Amniotic epithelial cell (primary cell): ENCODE measurements at places on chromosomes 1 and 21.

DNA sequence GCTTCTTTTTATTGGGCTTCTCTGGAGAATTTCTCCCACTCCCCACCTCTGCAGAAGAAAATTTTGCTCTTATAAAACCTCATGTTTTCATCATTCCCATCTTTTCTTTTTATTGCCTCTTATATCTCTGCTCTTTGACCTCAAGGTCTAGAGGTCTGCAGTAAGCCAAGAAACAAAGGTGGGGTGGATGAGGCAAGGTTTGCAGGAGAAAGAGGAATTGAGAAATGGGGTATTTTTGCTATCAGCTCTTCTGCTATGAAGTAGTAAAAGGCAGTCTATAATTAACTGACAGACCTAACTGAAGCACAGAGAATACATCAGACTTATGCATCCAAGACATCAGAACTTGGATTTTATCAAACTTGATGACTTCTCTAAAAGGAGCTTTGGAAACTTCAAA, 22.9 kb downstream of the SYT11 start:
- no peak for DNase-seq

GRCh38 chr1:185556561-185556960, 177.6 kb upstream of the HMCN1 start:
- no peak for DNase-seq

GRCh38 chr1:65200411-65200810, 52.4 kb downstream of the AK4 start:
- no peak for DNase-seq

GRCh38 chr1:77143529-77144121, 75.6 kb downstream of the PIGK start:
- DNase-seq: peak; percentile 9

DNA sequence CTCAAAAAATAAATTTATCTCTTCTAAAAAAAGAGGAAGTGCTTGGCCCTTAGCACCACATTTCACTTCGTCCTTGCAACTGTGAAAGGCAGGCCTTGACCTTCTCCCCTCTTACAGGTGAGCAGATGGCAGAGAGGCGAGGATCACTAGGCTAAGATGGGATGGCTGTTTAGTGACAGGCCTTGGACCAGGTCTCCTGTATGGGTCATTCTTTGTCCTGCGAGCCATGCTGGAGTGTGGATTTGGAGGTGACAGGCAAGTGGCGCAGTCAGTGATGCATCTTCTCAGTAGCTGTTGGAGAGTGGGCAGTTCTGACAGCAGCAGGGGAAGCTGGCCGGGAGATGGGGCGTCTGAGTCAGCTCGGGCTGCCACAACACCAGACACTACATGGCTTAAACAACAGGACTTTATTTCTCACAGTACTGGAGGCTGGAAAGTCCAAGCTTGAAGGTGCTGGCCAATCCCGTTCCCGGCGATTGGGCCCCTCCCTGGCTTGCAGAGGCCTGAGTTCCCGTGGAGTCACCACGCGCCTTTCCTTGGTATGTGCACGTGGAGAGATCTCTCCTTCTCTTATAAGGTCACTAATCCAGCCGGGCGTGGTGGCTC, 16.5 kb downstream of the SLC27A3 start:
- DNase-seq: peak; percentile 77

GRCh38 chr21:44480200-44481053, 25.1 kb downstream of the LRRC3 start:
- no peak for DNase-seq

DNA sequence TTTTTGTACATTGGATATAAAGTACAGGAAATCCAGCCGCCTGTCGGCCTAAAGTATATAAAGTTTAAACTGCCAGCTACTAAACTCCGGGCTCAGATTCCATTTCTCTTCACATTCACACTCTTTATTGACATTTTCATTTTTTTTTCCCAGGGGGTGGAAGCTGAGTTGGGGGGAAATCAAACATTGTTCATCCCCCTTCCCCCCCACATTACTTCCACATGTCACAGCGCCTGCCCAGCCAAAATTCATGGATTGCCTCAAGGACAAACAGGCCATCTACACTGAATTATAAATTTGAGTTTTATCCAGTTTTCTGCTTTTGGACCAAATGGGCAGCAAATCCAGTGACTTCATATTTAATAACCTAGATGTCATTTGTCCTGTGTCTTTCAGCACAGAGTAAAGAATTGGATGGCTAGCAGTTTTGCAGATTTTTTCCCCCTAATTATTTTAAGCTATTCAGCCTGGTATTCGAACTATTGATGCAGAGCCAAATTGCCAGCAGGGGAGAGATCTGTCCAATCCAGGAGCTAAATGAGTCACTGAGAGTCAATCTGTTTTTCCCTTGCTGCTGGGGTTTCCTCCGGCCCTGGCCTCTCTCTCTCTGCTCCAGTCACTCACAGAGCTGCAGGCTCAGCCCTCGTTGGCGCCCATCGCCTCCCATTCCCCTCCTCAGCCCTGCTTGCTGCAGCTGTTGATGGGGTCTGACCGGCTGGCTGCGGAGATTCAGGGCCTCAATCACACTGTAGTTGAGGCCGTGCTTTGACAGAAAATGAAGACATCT, 98.0 kb downstream of the LMO4 start:
- DNase-seq: no peak

DNA sequence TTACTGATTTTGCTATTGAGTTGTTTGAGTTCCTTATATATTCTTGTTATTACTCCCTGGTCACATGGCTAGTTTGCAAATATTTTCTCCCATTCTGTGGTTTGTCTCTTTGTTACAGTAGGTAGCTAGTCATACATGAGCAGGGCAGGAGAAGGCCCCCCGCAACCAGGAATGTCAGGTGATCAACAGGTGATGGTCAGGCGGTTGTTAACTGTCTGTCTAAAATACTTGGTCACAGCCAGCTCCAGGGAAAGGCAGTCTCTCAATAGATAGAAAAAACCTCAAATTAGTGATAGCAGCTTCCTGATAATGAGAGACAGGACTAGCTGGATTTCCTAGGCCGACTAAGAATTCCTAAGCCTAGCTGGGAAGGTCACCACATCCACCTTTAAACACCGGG, 217.9 kb downstream of the RHOU start:
- no peak for DNase-seq

- DNase-seq: no peak
Observed at GRCh38 chr1:193661385-193661784, 475.0 kb upstream of the B3GALT2 start.

DNA sequence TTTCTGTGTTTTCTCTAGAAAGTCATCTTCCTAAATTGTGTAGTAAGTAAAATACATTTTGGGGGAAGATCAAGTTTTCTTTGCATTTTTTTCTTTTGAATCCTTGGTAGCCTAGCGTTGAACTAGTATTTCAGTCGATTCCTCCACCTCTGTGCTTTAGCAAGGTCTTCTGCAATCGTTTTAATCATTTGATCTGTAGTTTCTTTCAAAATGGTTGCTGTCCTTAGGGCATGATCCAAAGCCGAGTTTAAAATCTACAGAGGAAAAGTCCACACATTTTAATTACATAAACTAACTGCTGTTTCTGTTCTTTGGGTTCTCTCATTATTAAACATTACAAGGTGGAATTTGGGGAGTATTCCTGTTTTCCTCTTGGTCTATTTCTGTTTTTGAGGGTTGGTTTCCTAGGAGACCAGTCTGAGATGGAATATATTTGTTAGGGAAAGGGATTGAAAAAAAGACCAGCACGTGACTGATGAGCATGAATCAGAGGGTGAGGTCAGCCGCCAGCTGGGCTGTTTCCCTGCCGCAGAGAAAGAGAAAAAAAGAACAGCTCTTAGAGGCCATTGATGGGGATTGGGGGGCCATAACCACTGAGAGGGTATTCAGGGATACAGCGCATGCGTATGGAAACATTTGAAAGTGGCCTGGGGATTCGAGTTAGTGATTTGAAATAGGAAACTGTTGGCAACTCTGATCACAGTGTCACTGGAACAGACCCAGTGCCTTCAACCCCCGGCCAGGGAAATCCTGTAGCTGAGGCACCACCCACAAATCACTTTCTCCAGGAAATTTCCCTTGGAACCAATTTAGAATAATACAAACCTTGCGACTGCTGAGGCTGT, 40.6 kb downstream of the AKNAD1 start:
- peak; percentile 85 for DNase-seq

DNA sequence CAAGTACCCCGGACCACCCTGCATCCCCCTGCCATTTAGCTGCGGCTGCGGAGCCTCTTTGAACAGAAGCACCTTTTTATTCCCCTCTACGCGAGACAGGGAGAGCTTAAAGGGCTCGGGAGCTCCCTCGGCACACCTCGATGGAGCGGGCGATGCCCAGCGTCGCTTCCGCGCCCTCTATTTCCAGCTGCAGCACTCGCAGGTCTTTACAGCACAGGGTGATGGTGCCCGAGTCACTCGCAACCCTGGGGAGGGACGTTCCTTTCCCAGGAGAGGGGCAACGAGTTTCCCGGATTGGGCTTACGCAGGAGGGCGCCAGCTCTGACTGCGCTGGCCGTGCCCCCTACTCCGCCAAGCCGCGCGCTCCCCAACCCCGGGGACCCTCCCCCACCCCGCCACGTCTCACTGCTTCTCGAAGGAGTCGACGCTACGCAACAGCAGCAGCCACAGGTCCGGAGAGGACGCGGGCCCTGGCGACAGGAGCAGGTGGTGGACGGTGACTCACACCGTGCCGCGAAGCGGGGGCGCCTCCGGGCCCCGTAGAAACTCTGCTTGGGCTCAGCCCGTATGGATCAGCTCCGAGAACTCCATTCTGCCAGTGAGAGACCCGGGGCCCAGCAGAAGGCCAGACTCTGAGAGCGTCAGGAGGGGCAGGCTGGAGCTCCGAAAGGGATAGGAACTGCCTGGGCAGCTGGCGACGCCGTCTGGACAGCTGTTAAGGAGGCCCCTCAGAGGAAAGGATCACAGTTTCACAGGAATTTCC, 5.8 kb upstream of the FAM167B start:
- no peak for DNase-seq

- no peak for DNase-seq
Observed at GRCh38 chr1:215055281-215055935, 27.1 kb upstream of the KCNK2 start.
